ENCODE measurements at places on chromosomes 11 and 22. TPM values are rescaled to one million over a fixed set of nuclear protein-coding genes. Genes with fewer than 3 reads are reported as not detected.
A peak's percentile ranks its signal among the peaks of the same experiment; 100 is the strongest.

The CFAP300 gene
- total RNA-seq: not detected

DNA sequence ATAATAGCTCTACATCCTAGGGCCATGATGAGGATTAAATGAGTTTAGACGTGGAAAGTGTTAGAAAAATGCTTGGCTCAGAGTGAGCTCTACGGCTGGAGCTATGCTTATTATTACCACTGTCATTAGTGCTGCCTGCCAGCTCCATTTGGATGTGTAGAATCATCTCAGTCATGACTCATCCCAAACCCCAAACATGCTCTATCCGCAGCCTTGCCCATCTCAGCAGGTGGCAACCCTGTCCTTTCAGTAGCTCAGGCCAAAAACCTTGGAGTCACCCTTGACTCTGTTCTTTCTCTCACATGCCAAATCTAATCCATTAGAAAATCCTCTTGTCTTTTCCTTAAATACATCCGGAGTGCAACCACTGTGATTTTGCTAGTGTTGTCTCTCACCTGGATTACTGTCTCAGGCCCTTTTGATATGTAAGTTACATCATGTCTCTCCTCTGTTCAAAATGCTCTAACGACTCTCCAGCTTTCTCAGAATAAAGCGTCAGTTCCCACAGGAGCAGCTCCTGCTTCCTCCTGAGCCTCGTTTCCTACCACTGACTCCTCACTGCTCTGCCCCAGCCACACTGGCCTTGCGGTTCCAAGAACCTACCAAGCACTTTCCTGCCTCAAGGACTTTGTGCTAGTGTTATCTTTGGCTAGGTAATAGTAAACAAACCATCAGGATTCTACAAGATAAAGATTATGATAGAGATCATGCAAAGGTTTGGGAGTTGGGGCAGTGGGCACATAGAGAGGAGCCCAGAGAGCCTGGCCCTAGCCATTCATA, 10.5 kb upstream of the CHRM1 start:
- H3K27me3 ChIP-seq: peaks cover 44% of the 10 kb centered on the region
- H3K36me3 ChIP-seq: no peaks in the 10 kb centered on the region
- DNase-seq: no peak
- no peak overlapping the region for H3K27ac ChIP-seq

- no peaks in the 10 kb centered on the region for H3K36me3 ChIP-seq
- H3K27me3 ChIP-seq: no peaks in the 10 kb centered on the region
- peak overlapping the region; percentile 83 for H3K4me3 ChIP-seq
- H3K27ac ChIP-seq: peak overlapping the region; percentile 72
Measured at GRCh38 chr11:2892967-2893528, 7.5 kb upstream of the CDKN1C start.

- no peak overlapping the region for H3K27ac ChIP-seq
- H3K4me1 ChIP-seq: no peaks in the 10 kb centered on the region
- no peak for DNase-seq
- H3K27me3 ChIP-seq: no peaks in the 10 kb centered on the region
- no peak overlapping the region for H3K4me3 ChIP-seq
- H3K36me3 ChIP-seq: no peaks in the 10 kb centered on the region
Measured at GRCh38 chr11:23138761-23139160, 278.5 kb upstream of the CCDC179 start.

GRCh38 chr11:59668188-59668949, 468 bp downstream of the PATL1 start:
- peak overlapping the region; percentile 91 for H3K27ac ChIP-seq
- H3K4me1 ChIP-seq: peaks cover 41% of the 10 kb centered on the region
- DNase-seq: no peak
- H3K27me3 ChIP-seq: no peaks in the 10 kb centered on the region
- H3K4me3 ChIP-seq: peak overlapping the region; percentile 88
- peaks cover 42% of the 10 kb centered on the region for H3K36me3 ChIP-seq

DNA sequence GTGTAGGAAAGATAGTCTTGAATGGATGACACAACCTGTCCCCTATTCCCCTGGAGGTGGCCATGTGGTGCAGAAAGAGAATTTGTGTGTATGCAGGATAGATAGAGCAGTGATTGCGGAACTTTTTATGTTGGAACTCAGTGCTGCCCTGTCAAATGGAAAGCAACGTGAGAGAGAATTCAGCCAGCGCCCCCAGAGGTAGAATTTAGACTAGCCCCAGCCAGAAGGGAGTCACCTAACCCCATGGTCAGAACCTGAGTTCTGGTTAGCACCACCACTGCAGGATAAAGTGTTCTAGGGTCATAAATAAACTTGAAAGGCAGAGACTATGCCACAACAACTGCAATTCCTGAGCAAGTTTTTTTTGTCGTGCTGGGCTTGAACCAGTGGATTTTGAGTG, 152.9 kb upstream of the GRIA4 start:
- DNase-seq: no peak
- H3K4me3 ChIP-seq: no peak overlapping the region
- H3K27me3 ChIP-seq: no peaks in the 10 kb centered on the region

- no peak overlapping the region for H3K4me3 ChIP-seq
- H3K36me3 ChIP-seq: no peaks in the 10 kb centered on the region
- H3K4me1 ChIP-seq: peaks cover 1% of the 10 kb centered on the region
- no peak for DNase-seq
Measured at GRCh38 chr11:31655483-31655882, 145.9 kb downstream of the ELP4 start.

GRCh38 chr11:128559496-128560103, 27.8 kb downstream of the ETS1 start:
- H3K4me1 ChIP-seq: peaks cover 12% of the 10 kb centered on the region
- DNase-seq: no peak
- no peaks in the 10 kb centered on the region for H3K27me3 ChIP-seq
- no peak overlapping the region for H3K27ac ChIP-seq
- no peaks in the 10 kb centered on the region for H3K36me3 ChIP-seq

DNA sequence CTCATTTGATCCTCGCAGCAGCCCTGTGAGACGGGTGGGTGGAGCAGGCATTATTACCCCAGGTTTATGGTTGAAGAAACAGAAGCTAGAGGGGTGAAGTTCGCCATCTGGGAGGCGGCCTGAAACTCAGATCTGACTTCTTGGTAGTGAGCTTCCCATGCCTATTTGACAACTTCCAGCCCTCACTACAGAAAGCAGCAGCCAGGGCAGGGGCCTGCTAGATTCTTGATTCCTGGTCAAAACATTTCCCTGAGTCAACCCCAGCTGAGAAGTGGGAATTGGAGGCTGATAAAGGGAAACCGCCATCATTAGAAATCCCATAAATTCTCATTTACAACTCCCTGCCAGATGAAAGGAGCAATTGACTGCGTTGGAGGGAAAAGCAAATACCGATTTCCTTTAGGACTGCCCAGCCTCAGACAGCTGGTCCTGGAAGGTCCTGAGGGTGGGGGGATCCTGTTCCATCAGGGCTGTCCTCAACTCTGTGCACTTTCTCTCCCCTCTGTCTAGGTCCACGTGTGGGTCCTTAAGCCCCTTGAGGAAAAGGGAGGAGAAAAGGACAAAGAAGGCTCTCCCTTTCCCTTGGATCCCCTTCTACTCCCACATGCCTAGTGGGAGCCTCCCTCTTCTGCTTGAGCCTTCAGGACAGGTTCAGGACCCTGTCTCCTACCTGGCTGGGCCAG, 10.2 kb upstream of the NECTIN1 start:
- no peak for DNase-seq
- H3K4me3 ChIP-seq: no peak overlapping the region
- peaks cover 49% of the 10 kb centered on the region for H3K27me3 ChIP-seq
- H3K27ac ChIP-seq: no peak overlapping the region

DNA sequence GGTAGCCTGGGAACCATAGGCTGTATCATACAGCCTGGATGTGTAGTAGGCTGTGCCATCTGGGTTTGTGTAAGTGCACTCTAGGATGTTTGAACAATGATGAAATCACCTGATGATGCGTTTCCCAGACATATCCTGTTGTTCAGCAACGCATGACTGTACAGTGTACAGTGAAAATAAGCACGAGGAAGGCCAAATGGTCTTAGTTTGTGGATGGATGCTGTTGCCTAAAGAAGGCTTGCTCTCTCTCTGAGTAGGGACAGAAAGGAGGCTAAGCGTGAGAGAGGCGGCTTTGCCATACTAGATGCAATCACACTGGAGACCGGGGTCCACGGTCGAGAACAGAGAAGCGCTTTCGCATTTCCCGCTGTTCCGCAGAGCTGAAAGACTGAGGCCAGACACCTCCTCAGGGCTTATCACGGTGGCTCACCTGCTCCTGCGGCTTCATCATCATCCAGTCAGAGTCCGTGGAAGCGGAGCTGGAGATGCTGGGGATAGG, 27.6 kb upstream of the APLP2 start:
- no peak for DNase-seq
- H3K4me3 ChIP-seq: no peak overlapping the region
- H3K27me3 ChIP-seq: peaks cover 7% of the 10 kb centered on the region
- no peak overlapping the region for H3K27ac ChIP-seq
- H3K4me1 ChIP-seq: no peaks in the 10 kb centered on the region

The MRGPRE gene
- not detected for total RNA-seq

DNA sequence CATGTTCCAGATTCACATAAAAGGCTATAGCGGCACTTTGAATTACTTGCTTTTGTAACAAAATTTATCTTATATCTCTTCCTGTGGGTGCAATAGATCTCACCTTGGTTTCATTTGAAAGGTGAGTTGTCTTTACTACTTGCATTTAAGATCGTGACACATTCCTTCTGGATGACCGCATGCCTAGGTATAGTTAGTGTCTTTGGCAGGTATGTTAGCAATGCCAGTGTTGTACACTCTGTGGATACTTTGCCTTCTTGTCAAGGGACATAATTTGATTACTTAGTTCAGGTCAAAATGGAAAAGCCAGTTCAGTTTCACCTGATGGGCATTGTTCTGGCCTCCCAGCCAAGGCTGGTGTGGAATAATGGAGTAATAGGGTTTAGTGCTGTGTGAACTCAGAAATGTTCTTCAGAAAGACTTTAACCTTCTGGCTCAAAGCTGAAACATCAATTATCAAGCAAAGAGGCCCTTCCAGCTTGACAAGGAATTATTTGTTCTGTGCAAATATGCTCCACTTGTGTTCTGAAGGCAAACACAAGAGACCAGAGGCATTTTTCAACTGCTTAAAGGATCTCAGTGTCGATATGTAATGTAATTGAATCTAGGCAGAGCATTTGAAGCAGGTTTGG, 64.6 kb downstream of the AMOTL1 start:
- H3K4me3 ChIP-seq: no peak overlapping the region
- no peaks in the 10 kb centered on the region for H3K36me3 ChIP-seq
- H3K27ac ChIP-seq: no peak overlapping the region
- no peak for DNase-seq
- H3K4me1 ChIP-seq: no peaks in the 10 kb centered on the region

GRCh38 chr22:29103121-29103520, 30.3 kb downstream of the KREMEN1 start:
- no peak overlapping the region for H3K4me3 ChIP-seq
- peaks cover 18% of the 10 kb centered on the region for H3K27me3 ChIP-seq
- no peak overlapping the region for H3K27ac ChIP-seq
- no peaks in the 10 kb centered on the region for H3K36me3 ChIP-seq

- DNase-seq: no peak
- H3K4me3 ChIP-seq: no peak overlapping the region
- no peak overlapping the region for H3K27ac ChIP-seq
- H3K27me3 ChIP-seq: peaks cover 5% of the 10 kb centered on the region
- no peaks in the 10 kb centered on the region for H3K4me1 ChIP-seq
Measured at GRCh38 chr11:125835748-125836147, 2.6 kb downstream of the PATE4 start.

DNA sequence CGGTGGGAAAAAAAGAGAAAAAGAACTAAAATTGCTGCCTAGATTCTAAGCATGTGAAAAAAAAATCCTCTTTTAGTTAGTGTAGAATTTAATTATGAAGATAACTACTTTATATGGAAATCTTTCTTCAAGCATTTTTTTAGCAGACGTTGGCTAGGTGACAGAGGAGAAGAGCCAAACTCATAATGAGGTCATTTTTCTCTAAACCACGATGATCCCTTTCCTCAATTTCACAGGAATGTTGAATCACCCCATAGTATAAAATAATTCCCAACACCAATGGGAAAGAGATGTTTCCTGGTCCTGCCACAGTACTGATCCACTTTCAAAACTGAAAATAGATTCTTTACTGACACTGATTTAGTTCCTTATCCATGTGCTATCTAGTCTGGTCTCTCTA, 319.8 kb downstream of the DLG2 start:
- H3K4me3 ChIP-seq: no peak overlapping the region
- H3K4me1 ChIP-seq: no peaks in the 10 kb centered on the region
- DNase-seq: no peak
- H3K36me3 ChIP-seq: no peaks in the 10 kb centered on the region
- no peak overlapping the region for H3K27ac ChIP-seq
